Mesenteric fat pad (tissue), 1 donor: ENCODE measurements at places on chromosomes 16 and 17. TPM values are rescaled to one million over a fixed set of nuclear protein-coding genes. Genes with fewer than 3 reads are reported as not detected.

GRCh38 chr17:45276031-45276430, 14.1 kb upstream of the SPATA32 start:
- no peak for DNase-seq

GRCh38 chr16:77385481-77385880, 49.4 kb downstream of the ADAMTS18 start:
- DNase-seq = no peak

GRCh38 chr17:59688008-59688407, 19.2 kb downstream of the PTRH2 start:
- no peak for DNase-seq

Gene FOXN1
- total RNA-seq = not detected

Gene SLC5A11
- 0.16 TPM for total RNA-seq

DNA sequence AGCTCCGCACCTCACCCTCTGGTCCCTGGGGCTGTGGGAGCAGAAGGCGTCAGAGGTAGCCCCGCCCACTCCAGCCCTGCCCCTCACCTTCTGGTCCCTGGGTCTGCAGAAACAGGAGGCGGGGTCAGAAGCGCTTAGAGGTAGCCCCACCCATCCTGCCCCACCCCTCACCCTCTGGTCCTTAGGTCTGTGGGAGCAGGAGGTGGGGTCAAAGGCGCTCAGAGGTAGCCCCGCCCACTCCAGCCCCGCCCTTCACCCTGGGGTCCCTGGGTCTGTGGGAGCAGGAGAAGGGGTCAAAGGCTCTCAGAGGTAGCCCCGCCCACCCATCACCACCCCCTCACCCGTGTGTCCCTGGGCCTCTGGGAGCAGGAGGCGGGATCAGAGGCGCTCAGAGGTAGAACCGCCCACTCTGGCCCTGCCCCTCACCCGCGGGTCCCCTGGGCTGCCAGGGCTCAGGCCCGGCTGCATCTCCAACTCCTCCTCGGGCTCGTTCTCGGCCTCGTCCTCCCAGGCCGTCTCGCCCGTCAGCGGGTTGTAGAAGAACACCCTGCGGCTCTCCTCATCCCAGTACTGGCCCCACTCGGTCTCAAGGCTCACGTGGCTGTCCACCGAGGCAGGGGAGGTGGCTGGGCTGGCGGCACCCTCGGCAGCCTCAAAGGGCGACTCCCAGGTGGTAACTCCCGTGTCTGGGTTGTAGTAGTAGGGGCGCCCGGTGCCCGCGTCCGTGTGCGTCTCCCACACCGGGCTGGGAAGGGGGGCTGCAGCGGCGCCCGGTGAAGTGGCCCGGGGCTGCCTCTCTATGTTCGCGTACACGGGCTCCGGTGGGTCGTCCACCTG, 27.2 kb downstream of the ARHGAP27 start:
- no peak for DNase-seq

GRCh38 chr17:77802333-77802615, 156.2 kb upstream of the TNRC6C start:
- no peak for DNase-seq

Gene KRTAP16-1
- not detected for total RNA-seq

Gene GPR142
- not detected for total RNA-seq
